ENCODE measurements at places on chromosomes 13 and 19. TPM values are rescaled to one million over a fixed set of nuclear protein-coding genes. Genes with fewer than 3 reads are reported as not detected.

Gene ZNF177
- 7.7 TPM for total RNA-seq

Gene TMPRSS9
- 0.33 TPM for total RNA-seq

Gene ZNF850
- total RNA-seq: 21.2 TPM

Gene SGTA
- total RNA-seq: 86.8 TPM

Gene PALM3
- total RNA-seq: 31.3 TPM

Gene CEACAM21
- not detected for total RNA-seq

Gene MAST1
- total RNA-seq: 25.2 TPM

Gene OR2Z1
- total RNA-seq: not detected

Gene ZNF723
- not detected for total RNA-seq

Gene CRX
- total RNA-seq: not detected

Gene THSD8
- total RNA-seq: 41.3 TPM

Gene SLC8A2
- total RNA-seq: 8.3 TPM
